ENCODE measurements at places on chromosomes 2 and 18. TPM values are rescaled to one million over a fixed set of nuclear protein-coding genes. Genes with fewer than 3 reads are reported as not detected.

TMEM182 gene
- 6.9 TPM for total RNA-seq

ONECUT2 gene
- 0.49 TPM for total RNA-seq

MSH6 gene
- 41.3 TPM for total RNA-seq

IL1F10 gene
- total RNA-seq: not detected

CFAP65 gene
- total RNA-seq: 0.56 TPM

FBXO36 gene
- total RNA-seq: 3.5 TPM

SERPINB4 gene
- total RNA-seq: not detected

KCNIP3 gene
- total RNA-seq: 1.1 TPM

LRATD1 gene
- total RNA-seq: 29.5 TPM

PROC gene
- total RNA-seq: 1.2 TPM

RTP5 gene
- 0.54 TPM for total RNA-seq

PCARE gene
- total RNA-seq: 0.59 TPM

SALL3 gene
- 2.2 TPM for total RNA-seq

HRH4 gene
- total RNA-seq: 0.08 TPM

ALK gene
- 1.4 TPM for total RNA-seq

DPP10 gene
- not detected for total RNA-seq

CCDC178 gene
- total RNA-seq: 0.97 TPM

SLC19A3 gene
- 0.27 TPM for total RNA-seq

HTR2B gene
- total RNA-seq: 3.4 TPM

SLC23A3 gene
- 0.14 TPM for total RNA-seq

ANKRD44 gene
- 3.4 TPM for total RNA-seq

QPCT gene
- 31.7 TPM for total RNA-seq

IL36G gene
- not detected for total RNA-seq

ACMSD gene
- not detected for total RNA-seq

TSPYL6 gene
- total RNA-seq: 0.90 TPM
